ENCODE measurements at places on chromosomes 4 and X.

GRCh38 chr4:26257850-26258249 is 63.0 kb upstream of the RBPJ start:
- no peak for DNase-seq

GRCh38 chr4:96120206-96120605 is 280.3 kb downstream of the PDHA2 start:
- DNase-seq = no peak

DNA sequence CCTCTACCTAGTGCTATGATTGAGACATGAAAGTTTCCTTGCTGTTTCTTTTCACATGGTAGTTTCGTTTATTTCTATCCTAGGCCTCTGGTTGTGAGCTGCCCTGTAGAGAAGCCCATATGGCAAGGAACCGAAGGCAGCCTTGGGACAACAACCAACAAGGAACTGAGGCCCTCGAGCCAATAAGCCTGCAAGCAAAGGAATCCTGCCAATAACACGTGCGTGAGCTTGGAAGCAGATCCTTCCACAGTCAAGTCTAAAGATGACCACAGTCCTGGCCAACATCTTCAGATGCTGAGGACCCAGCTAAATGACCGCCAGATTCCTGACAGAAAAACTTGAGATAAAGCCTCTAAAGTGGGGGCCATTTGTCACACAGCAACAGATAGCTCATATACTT is 100.4 kb upstream of the FAM9B start:
- DNase-seq = no peak

GRCh38 chr4:12583275-12583674 is 900.9 kb downstream of the RAB28 start:
- no peak for DNase-seq

- peak; percentile 63 for DNase-seq
These were observed 16.1 kb downstream of the RNF4 start for GRCh38 chr4:2484993-2485392.

GRCh38 chr4:42362591-42362990 is 34.7 kb upstream of the SHISA3 start:
- DNase-seq = no peak

DNA sequence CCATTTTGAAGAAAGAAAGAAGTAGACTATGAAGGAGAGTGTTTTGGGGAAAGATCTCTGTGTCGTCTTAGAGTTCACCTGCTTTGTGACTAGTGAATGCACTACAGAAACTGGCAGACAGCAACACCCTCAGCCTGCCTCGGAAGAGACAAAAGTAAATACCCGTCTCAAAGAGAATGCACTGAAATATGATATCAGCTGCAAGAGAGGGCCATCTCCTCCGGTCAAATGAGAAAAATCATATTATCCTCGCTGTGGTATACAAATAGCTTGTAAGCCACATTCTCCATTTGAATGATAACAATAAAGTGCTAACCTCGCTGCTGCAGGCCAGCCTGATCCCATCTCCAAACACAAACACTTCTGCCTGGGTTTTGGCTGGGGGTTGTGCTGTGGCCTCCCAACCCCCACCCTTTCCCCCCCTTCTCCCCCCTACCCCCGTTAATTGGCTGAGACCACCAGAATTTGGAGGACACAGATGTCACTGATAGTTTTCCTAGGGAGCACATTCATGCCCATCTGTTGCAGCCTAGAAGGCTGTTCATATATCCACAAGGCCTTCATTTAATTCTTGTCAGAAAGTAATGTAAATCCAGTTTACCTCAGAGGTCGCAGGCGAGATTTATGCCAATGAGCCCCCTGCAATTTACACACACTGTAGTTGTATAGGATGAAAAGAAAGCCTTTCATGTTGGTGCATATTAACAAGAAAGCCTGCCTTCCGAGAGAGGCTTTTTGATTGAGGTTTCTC is 46.3 kb downstream of the ALPK1 start:
- DNase-seq = no peak

DNA sequence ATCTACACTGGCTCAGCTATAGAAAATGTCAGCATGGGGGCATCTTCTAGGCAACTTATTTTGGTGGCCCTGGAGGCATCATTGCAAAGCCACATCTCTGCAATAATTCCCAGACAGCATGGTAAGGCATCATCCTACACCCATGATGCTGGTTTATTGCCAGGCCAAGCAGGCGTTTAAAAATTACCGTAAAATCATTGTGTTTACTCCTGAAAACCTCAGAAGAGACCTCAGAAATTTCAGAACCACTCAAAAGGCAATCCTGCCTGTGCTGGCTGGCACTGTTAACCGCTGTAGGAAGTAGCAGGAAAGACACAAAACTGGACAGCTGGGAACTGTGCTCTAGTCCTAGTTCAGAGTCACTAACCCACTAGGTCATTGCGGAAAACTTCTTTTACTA is 63.2 kb downstream of the MID1 start:
- DNase-seq = no peak

- DNase-seq = no peak
These were observed 32.1 kb upstream of the TEX13D start for GRCh38 chrX:124300405-124300804.

GRCh38 chr4:148216866-148217814 is 225.1 kb downstream of the NR3C2 start:
- no peak for DNase-seq

GRCh38 chr4:66974665-66975064 is 570.6 kb downstream of the CENPC start:
- DNase-seq = no peak

- no peak for DNase-seq
These were observed at the start of gene STAP1 for GRCh38 chr4:67558493-67558892. Gene STAP1, plus strand, starts transcription at chr4:67558727. Its CDS starts 83 bp downstream, at chr4:67558810.

GRCh38 chr4:151034829-151035228 is 19.7 kb upstream of the LRBA start:
- no peak for DNase-seq

GRCh38 chr4:648579-649292 is 23.4 kb downstream of the PDE6B start:
- no peak for DNase-seq

DNA sequence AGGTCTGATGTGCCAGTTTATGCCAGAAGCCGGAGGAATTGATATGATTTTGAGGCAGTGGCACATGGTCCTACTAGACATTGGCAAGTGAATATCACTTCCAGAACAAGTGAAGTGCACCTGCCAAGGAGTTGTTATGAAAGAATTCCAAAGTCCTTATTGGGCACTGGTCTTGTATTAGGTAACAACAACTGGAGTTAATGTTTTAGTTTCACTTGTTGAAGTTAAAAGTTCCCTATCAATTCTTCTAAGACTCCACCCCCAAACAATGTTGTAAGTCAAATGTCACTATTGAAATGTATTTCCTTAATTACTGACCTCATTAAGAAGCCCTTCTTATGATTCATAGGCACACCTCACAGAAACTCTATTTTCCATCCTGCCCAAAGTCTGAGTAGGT is 3.1 kb downstream of the TET2 start:
- DNase-seq = no peak

DNA sequence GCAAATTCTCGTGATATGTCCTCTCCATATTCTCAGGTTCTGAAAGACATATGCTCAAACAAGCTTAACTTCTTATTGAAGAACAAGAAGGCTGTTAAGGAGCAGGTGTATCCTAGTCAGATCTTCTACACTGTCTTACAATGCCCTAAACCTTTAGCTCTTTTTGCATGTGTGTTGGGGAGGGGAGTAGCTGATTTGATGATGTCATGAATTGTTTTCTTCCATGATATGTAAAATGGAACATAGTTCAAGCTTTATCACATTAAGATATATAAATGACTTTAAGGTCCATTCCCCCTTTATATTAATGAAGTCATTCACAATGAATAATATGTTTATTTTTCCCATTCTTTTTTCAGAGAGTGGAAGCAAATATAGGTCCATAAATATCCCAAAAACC is 332.5 kb upstream of the FAM241A start:
- no peak for DNase-seq

- DNase-seq = peak; percentile 15
These were observed 512 bp upstream of the ANTXR2 start for GRCh38 chr4:80073473-80074008.

- DNase-seq = no peak
These were observed 15.6 kb upstream of the SCML1 start for GRCh38 chrX:17721715-17722114.

GRCh38 chr4:95142932-95143331 is 385.2 kb downstream of the BMPR1B start:
- DNase-seq = no peak

- DNase-seq = no peak
These were observed 61.4 kb downstream of the IGFBP7 start for GRCh38 chr4:57048590-57049304.

DNA sequence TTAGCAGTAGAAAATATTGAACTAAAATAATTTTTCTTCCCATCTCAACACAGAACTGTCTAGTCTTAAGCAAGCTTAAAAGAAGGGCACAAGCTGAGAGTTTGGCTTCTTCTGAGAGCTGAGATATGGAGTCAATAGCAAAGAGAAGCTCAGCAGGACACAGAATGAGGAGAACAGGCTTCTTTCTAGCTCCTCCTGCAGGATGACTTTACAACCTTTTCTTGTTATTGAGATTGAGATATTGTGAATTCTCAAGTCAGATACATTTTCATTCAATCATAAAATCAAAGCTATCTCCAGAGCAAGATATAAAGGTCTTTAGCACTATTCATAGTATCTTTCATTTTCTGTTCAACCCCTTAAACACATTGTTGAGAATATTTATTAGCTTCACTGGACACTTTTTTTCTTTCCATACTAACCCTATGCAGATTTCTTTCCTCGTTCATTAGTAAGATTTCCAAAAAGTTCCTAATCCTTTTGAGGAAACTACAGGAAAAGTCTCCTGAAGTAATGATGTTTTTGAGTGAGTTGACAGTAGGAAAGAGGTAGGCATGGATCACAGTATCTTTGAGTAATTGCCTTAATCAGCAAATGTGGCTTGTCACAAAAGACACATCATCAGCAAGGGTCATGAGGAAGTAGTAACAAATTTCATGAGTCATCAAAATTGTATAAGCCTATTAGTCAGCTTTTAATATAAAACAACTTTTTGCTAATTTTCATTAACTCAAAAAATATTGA is 17.8 kb upstream of the CXCL3 start:
- DNase-seq = no peak

DNA sequence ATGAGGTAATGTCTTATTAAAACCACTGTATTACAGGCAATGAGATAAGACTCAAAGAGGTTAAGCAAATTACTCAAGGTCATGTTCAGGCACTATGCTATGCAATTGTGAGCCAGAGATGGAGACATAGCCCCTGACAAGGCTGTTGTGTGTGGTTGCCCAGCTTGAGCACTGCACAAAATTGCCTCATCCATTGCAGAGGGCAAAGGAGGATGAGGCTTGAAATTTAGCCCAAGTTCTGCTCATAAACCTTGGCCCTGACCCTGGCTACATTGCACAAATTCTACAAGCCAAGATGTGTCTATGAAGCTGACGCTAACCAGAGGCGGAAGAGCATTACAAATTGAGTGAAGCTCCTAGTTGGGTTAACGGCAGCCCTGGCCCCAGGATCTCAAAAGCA is 65.6 kb upstream of the PGM2 start:
- no peak for DNase-seq

GRCh38 chr4:7414046-7414445 is 20.7 kb downstream of the PSAPL1 start:
- no peak for DNase-seq

Measured in stimulated activated CD4-positive, alpha-beta T cell treated with anti-CD3 and anti-CD28 coated beads, Interleukin-1b, Interleukin-23, amount 100 ng/mL, for 48 hours (primary cell).